ENCODE measurements at places on chromosomes 16 and 17.

GRCh38 chr16:57892447-57893096 is 78.4 kb downstream of the CNGB1 start:
- DNase-seq: no peak

- DNase-seq: no peak
Measured at GRCh38 chr17:36674278-36674650, 72.9 kb downstream of the MRM1 start.

- peak; percentile 36 for DNase-seq
Measured at GRCh38 chr17:49224198-49224996, 6.2 kb downstream of the PHOSPHO1 start.

DNA sequence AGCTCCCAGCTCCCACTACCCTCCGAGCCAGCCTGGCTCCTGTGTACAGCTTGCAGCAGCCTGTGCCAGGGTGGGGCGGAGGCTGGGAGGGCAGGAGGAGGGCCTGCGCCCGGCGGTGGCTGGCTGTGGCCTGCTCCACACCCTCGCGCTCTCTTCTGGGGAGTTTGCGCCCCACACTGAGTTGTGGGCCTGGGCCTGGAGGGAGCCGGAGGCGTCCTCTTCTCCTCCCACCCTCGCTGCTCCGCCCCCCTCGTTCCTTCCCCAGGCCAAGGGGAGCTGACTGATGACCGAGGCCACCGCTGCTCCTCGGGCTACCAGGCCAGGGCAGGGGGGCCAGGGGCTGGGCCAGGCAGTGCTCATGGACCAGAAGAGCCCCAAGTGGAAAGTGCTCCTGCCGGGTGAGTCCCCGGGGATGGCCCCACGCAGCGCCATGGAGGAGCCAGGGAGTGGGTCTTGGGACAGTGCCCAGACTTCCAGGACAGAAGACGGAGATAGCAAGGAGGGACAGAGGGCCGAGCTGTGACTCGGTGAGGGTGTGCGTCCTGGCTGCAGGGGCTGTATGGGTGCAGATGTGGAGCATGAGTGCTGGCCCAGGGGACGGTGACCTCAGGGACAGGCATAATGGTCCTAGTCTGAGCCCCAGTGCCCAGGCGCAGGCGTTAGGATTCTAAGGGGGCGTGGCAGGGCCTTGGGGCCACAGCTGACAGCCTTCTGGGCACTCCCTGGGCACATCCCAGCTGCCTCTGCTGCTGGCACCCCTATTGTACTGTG is 242.1 kb upstream of the GSE1 start:
- DNase-seq: no peak

- DNase-seq: no peak
Measured at GRCh38 chr16:84916178-84916577, 95.2 kb downstream of the ZDHHC7 start.

DNA sequence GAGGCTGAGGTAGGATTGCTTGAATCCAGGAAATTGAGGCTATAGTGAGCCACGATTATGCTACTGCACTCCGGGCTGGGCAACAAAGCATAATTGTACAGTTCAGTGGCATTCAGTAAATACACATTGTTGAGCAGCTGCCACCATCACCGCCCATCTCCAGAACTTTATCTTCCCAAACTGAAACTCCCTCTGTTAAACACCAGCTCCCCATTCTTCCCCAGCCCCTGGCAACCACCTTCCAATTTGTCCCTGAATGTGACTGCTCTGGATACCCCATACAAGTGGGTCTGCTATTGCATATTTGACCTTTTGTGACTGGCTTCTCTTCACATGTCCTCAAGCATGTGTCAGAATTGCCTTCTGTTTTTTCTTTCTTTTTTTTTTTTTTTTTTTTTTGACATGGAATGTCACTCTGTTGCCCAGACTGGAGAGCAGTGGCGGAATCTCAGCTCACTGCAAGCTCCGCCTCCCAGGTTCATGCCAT is 2.9 kb downstream of the RPL38 start:
- DNase-seq: no peak

GRCh38 chr16:82459580-82460256 is 167.1 kb upstream of the CDH13 start:
- DNase-seq: no peak

DNA sequence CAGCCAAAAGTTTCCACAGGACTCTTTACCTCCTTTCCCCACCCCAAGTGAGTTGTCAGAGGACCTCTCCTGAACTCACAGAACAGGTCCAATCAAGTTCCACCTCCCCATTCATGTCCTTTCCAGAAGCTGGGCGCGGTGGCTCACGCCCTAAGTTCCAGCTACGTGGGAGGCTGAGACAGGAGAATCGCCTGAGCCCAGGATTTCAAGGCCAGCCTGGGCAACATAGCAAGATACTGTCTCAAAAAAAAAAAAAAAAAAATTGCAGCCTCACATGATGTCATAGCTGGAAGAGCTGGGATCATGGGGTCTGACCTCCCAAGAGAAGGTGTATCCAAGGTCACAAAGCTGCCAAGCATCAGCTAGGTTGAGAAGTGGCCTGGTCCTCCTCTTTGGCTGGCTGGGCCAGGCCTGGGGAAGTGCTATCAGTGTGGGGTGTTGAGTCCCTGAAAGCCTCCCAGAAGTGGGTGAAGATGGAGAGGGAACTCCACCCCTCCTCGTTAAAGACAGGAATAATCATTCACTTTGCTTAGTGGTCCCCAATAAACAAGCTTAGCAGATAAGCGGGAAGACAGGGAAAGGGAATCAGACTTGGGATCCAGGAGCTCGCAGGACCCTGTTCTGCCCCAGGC is 5.5 kb upstream of the MNT start:
- no peak for DNase-seq

GRCh38 chr16:71648921-71649320 is 22.9 kb downstream of the MARVELD3 start:
- DNase-seq: no peak

Data from NCI-H774 (cell line).